ENCODE measurements at places on chromosomes 13 and 19.

GRCh38 chr19:2345076-2345475 is 15.0 kb upstream of the TMPRSS9 start:
- no peak for DNase-seq

DNA sequence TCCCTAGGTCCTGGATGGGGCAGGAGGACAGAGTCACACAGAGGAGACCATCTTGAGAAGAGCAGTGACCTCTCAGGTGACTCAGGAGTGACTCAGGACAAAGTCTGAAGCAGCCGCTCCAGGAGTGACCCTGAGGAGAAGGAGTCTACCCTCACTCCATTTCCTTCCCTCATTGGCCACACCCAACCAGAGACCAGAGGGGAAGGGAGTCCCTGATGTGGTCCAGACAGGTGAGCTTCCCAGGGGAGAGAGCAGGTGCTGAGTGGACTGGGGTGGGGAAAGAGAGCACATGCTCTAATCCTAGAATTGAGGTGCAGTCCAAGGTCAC is 75.5 kb upstream of the MEDAG start:
- DNase-seq = no peak

- DNase-seq = no peak
Measured at GRCh38 chr13:112760931-112761330, 71.1 kb downstream of the ATP11A start.

- no peak for DNase-seq
Measured at GRCh38 chr13:31418186-31418585, 218.4 kb downstream of the B3GLCT start.

DNA sequence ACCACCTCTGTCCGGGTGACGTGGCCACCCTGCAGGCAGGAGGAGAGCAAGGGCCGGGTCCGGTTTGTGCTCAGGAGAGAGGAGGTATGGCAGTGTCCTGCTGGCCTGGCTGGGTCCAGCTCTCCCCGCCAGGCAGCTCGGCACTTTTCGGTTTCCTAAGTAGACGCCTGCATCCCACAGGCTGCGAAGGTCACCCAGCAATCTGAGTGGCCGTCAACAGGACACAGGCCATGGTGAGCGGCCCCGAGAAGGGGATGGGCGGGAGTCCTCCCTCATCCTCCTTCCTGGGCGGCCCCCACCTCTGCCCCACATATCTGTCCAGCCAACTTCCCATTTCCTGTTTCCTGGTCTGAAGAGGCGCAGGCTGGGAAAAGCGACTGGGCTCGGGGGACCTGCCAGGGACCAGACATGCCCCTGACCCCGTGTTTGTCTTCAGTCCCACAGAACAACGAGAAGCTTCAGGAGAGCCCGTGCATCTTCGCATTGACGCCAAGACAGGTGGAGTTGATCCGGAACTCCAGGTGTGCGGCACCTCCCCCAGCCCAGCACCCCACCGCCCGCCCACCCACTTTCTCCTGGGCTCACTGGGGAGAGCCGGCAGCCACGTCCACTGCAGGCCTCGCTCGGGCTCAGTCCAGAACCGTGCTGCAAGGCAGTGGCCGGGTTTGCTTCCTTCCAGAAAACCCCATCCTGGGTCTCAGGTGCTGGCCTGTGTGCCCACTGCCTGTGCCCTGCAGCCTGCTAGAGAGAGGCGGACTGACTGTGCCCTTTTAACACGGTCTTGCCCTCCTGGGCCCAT is 16.3 kb downstream of the PIAS4 start:
- no peak for DNase-seq

DNA sequence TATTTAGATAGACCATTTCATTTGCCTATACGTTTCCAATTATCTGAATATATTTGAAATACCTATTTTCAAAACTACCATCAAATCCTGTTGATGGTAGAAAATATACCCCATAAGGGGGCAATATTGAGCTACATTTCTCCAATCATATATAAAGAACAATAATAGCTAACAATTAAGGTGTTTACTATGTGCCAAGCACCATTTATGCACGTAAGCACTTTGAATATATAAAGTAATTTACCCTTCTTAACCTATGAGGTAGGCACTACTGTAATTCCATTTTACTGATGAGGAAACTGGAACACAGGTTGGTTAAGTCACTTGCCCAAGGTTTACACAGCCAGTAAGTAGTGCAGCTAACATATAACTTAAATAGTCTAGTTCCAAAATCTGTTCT is 79.2 kb downstream of the UBL3 start:
- no peak for DNase-seq

DNA sequence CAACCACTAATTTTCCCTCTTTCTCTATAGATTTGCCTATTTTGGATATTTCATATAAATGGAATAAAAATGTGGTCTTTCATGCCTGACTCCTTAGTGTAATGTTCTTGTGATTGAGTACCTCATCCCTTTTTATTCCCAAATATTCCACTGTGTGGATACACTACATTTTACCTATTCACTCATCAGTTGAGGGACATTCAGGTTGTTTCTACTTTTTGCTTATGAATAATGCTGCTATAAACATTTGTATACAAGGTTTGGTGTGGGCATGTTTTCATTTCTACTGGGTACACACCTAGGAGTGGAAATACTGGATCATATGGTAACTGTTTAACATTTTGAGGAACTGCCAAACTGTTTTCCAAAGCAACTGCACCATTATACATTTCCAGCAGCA is 5.1 kb upstream of the WBP4 start:
- no peak for DNase-seq

DNA sequence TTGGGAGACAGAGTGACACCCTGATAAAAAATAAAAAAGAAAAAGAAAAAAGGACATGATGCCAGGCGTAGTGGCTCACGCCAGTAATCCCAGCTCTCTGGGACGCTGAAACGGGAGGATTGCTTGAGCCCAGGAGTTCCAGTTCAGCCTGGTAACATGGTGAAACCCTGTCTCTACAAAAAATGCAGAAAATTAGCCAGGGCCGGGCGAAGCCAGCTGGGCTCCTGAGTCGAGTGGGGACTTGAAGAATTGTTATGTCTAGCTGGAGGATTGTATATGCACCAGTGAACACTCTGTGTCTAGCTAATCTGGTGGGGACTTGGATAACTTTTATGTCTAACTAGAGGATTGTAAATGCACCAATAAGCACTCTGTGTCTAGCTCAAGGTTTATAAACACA is 32.3 kb downstream of the TMPRSS9 start:
- no peak for DNase-seq

- no peak for DNase-seq
Measured at GRCh38 chr13:46202966-46203365, 8.8 kb upstream of the LRRC63 start.

GRCh38 chr19:50647879-50648615 is 1.2 kb upstream of the C19orf81 start:
- no peak for DNase-seq

GRCh38 chr19:58556622-58557220 is 1.7 kb downstream of the UBE2M start:
- no peak for DNase-seq

DNA sequence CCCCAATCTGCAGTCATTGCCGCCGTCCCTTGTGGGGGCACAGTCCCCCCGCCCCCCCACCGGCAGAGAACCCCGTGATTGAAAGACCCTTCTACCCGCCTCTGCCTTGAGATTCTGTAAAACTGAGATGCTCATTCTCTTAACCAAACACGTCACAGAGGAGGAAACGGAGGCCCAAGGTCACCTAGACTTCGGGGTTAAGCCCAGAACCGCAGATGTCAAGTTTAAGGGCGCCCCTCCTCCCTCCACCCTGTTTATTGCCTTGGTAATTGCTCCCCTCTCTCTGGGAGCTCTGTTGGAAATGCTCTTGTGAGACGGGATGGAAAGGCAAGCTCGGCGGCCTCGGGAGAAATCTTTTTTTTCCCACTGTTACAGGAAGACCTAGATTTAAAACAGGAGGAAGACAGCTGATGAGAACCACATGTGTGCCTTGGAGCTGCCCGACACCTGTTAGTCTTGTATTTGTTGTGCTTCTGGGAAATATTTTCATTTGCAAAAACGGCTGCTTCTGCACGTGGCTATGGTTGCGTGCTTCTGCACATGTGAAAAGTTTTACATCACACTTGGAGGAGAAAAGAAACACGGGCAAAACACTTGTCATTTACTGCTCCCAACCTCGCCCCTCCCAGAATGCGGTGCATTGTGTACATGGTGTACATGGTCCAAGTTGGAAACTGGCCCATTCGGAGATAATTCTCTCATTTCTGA is 1.1 kb upstream of the MED26 start:
- peak; percentile 93 for DNase-seq

Measured in HFF-Myc (cell line).